ENCODE measurements at places on chromosomes 12 and 14.

- DNase-seq, result no peak
Measured at GRCh38 chr14:99554184-99554583, 49.8 kb downstream of the CCDC85C start.

DNA sequence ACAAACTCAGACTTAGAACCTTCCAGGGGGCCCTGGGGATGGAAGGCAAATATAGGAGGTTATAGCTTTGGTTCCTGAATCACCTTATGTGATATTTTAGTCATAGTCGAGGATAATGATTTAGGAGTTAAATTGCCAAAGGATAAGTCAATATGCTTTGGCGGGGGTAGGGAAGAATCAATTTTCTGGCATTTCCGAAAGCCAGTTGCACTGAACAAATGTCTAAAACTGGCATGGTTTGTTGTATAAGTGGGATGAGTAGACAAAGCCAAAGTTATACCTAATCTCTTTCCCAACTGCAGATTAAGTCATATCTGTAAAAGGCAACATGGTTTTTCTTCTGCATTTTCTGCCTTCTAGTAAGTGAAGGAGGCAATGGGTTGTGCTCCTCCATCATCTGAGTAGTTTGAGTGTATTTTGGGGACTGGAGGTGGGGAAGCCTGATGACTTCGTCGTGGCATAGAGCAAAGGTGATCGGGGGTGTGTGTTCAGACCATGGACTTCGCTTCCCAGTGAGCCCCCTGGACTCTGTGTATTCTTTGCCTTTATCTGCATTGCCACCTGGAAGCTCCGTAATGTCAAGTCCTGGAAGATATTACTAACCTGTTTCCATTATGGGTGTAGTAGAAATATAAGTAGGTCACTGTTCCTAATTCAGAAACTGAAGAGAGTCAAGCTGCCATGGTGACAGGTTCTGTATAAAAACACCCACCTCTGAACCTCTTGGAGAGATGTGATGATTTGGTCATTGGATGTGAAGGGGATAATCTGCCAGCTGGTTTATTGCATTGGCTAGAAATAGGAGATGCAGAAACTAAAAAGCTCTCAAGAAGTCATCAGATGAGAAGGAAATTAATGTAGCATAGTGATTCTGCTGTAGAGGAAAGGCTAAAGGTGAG lies 24.5 kb downstream of the PPFIBP1 start:
- DNase-seq, result no peak

DNA sequence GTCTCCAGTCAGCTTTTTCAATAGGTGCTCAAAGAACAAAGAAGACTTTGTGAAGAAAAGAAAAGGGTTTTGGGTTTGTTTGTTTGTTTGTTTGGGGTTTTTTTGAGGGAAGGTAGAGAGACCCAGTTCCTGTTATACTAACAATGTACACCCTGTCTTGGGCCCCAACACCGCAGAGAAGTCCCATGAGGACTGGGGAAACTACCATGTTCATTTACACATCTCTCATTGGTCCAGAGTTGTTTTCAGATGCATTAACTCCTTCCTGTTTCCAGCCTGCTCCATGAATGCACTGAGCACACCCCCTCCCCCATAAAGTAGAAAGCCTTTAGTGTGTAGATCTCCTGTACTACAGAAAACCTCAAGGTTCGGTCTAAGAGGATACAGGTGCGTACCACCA lies 51.1 kb upstream of the SLC8A3 start:
- no peak for DNase-seq

DNA sequence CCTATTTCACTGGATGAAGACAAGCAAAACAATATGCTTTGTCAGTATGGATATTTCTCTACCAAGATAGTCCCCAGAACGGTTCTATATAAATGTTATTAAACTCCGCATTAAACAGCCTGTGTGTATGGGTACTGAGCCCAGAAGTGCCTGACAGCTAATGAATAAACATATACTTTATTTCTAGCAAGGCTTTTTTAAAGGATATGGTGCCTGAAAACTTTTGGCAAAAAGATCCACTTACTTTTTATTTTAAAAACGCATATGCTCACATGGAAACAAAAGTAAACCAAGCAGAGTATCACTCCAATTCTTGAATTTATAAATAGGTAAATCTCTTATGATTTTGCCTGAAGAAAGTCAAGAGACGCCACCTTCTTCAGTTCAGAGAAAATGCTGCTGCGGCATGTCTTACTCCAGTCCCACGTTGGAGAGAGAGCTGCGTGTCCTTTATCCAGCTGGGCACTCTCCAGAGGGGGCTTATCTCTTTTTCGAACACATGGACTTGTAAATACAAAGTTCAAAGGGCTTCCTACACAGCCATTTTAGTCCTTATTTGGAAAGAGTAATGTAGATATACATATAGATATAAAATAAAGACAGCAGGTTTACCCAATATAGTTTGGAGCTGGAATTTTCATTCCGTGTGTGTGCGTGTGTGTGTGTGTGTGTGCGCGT lies 264.2 kb downstream of the ADAMTS20 start:
- no peak for DNase-seq

GRCh38 chr14:77988970-77989369 lies 181.2 kb upstream of the NRXN3 start:
- no peak for DNase-seq

GRCh38 chr14:100589071-100589759 lies 2.0 kb upstream of the BEGAIN start:
- no peak for DNase-seq

GRCh38 chr12:119692997-119693396 lies 25.1 kb downstream of the PRKAB1 start:
- DNase-seq, result no peak

DNA sequence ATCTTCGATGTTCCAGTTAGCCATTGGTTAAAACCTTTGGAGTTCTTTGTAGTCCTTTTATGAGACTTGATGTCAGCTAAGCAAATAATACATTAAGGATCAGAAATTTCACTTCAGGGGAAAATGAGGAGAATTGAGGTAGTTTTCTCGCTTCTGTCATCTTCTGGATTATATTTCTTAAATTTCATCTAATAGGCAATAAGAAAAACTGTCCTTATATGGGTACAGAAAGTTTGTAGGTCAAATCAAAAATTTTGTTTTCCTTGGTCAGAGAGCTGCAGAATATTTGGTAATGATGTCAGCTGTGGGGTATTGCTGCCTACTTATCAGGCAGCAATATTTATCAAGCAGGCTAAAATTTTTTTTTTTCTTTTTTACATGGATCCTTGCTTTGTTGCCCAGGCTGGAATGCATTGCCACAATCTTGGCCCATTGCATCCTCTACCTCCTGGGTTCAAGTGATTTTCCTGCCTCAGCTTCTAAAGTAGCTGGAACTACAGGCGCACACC lies 37.1 kb downstream of the RIMKLB start:
- no peak for DNase-seq

DNA sequence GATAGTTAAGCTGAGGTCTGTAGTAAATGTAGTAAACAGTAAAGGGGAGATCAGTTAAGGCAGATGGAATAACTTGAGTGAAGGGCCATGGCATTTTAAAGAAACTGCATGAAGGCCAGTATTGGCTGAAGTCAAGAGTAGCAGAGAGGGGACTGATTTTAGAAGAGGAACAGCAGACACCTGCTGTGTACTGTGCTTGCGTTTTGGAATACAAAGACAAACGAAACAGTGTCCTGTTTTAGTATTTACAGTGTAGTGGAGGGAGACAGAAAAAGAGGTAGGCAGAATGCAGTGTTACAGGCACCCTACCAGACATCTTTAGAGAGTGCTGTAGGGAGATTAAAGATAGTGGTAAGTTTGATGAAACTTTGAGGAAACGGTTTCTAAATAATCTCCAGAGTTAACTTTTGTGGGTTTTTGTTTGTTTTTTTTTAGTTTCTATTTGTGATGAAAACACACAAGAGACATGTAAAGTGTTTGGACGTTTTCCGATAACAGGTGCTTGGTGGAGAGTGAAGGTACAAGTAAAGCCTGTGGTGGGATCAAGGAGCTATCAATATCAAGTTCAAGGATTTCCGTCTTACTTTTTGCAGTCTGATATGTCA lies 2.1 kb downstream of the HELB start:
- no peak for DNase-seq

DNA sequence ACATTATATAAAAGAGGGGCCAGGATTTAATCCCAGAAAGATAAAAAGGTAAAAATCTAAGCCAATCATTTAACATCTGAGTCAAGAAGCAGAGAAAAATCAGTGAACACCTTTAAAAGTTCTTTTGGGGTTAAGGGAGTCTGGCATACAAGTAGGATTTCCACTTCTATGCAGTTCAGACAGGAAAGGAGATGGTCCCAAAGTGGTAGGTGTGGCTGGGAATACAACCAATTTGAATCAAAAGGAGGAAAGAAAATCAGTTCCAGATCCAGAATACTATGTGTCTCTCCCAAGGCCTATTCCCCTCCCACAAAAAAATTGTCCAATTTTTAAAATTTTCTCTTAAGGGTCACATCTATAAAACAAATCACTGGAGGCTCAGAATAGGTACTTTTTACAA lies 167.4 kb downstream of the PHLDA1 start:
- DNase-seq, result no peak

GRCh38 chr14:75535164-75535898 lies 13.1 kb downstream of the BATF start:
- DNase-seq, result no peak

DNA sequence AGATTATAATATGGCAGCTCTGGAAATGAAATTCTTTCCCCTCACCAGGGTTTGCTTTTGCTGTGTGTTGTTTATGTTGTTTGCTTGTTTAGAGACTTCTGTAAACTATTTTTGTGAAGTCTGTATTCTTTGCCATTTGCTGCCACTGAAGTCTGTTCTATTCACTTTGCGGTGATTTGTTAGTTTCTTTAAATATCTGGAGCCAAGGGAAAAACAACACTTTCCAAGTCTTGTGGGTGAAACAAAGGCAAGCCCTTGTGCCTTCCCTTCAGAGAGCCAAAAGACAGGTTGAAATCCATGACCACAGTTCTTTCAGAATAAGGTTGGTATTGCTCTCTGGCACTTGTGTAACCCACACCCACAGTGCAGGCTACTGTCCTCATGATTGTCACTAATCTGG lies 59.5 kb upstream of the RNU6-7 start:
- DNase-seq, result no peak

DNA sequence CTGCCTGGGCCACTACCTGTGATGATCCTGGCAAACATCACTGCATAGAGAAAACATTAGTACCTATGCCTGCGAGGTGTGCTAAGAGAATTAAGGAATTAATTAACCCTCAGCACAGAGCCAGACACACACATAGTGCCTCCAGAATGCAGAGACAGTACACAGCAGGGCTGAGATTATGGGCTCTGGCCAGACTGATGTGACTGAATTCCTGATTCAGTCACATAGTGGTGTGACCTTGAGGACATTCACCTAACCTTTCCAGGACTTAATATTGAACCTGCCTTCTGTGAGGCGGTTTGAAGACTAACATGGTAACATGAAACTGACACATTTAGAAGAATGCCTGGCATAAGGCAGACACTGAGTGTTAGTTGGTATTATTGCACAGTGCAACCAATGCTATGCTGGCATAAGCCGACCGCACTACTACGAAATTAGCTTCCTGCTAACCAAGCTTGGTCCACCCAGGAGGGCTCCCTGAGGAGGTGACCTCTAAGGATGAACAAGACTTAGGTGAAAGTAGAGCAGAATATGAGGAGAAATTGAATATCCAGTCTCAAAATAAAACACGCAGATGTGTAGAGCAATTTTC lies 32.0 kb upstream of the SELPLG start:
- no peak for DNase-seq

DNA sequence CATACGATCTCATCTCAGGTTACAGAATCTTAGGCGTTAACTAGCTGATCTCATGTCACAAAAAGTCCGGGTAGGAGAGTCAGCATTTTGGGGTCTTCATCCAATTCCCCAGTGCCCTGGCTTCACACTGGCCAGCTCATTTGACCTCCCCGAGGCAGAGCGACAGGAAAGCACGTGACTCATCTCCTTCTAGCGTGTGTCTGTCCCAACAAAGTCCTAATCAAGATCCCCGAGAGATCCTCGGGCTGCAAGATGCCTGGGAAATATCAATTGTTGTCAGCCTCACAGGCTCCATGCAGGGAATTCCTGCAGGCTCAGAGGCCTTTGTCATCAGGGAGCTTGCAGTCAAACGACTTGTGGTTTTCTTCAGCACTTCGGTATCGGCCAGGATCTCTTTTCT lies 57.5 kb downstream of the ZNF664 start:
- DNase-seq, result no peak

- no peak for DNase-seq
Measured at GRCh38 chr12:14443531-14443930, 78.0 kb downstream of the ATF7IP start.

- DNase-seq, result no peak
Measured at GRCh38 chr12:101040936-101041335, 169.1 kb downstream of the SLC5A8 start.

GRCh38 chr14:68807148-68807600 lies 14.3 kb upstream of the ZFP36L1 start:
- peak; percentile 86 for DNase-seq

DNA sequence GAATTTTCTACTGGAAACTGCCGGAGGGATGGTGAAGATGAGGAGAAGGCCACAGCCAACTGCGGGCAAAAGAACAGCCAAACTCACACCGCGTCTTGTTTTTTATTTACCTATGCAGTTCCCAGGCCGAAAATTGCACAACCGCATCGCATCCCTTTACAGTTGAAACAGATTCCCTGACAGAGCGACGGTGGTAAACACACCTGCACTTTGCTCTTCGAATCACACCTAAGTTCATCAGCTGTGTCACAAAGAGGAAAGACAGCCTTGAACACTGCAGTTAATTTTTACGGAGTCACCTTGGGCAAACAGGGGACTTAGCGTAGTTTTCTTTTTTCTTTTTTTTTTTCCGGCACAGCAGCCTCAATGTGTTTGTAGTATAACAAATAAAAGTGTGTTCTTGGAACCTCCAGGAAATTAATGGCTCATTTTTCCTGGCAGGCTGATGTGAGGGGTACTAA lies 272.0 kb upstream of the DIO3 start:
- no peak for DNase-seq

- DNase-seq, result no peak
Measured at GRCh38 chr12:66312189-66312588, 9.9 kb downstream of the HELB start.

DNA sequence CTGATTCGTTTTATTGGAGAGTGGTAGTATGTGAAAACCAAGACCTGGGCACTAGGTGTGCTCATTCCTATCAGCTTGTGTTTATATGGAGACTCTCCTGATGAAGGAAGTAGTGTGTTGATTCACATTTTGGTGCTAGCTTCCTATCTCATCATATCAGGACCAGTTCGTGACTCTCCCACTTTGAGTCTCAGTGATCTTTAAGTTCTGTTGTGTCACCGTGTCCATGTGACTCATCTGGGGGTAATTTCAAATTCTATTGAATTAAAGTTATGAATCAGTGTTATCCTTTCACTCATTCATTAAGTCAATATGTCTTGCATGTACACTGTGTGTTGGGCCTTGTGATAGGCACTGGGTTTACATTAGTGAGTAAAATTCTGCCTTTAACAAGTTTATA lies 180.2 kb downstream of the CACNA1C start:
- no peak for DNase-seq

DNA sequence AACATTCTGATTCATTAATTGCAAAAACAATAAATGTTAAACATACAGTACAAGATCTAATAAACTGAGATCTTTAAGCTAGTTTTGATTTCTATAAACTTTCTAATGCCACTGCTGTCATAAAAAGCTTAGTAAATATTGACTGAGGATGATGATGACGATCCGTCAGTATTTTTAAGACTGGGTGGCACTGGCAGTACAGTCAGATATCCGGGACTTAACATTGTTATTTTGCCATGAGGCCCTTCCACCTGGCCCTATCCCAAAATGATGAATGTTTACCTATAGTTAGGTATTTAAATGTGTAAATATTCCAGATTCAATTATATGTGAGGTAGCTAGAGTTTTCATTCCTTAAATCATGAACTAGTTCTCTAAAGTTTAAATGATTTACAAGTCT lies 158.5 kb downstream of the FOXA1 start:
- DNase-seq, result no peak

GRCh38 chr12:46174061-46174662 lies 94.7 kb downstream of the SLC38A1 start:
- DNase-seq, result no peak
